NCI-H1417 treated with DMSO at 0.1 percent for 48 hours (cell line): ENCODE measurements at places on chromosomes 3 and 15.

DNA sequence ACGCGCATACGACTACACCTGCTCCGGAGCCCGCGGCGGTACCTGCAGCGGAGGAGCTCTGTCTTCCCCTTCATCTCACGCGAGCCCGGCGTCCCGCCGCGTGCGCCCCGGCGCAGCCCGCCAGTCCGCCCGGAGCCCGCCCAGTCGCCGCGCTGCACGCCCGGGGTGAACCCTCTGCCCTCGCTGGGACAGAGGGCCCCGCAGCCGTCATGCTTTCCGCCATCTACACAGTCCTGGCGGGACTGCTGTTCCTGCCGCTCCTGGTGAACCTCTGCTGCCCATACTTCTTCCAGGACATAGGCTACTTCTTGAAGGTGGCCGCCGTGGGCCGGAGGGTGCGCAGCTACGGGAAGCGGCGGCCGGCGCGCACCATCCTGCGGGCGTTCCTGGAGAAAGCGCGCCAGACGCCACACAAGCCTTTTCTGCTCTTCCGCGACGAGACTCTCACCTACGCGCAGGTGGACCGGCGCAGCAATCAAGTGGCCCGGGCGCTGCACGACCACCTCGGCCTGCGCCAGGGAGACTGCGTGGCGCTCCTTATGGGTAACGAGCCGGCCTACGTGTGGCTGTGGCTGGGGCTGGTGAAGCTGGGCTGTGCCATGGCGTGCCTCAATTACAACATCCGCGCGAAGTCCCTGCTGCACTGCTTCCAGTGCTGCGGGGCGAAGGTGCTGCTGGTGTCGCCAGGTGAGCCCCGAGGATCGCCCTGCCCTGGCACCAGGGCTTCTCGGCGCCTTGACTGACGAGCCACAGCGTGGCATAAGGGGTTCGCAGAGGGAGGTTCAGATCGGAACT, 420 bp downstream of the SLC27A2 start:
- no peak for DNase-seq

DNA sequence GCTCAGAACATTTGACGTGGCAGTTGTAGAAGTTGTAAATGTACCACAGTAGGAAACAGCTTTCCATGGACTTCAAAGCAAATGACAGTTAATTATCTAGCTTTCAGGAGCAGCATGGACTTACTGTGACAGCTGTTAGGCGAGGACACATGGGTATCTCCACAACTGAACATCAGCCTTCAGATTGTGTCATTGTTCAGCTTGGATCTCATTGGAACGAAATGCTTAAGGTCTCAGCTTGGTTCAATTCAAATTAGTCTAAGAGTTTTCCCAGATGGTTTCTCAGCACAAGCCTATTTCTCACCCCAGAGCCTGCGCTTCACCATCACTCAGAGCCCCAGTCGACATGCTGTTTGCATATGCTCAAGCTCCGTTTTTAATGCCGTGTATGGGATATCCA, 21.1 kb upstream of the GYG1 start:
- no peak for DNase-seq

- DNase-seq = no peak
Measured at GRCh38 chr15:101255615-101256241, 3.9 kb upstream of the CHSY1 start.

DNA sequence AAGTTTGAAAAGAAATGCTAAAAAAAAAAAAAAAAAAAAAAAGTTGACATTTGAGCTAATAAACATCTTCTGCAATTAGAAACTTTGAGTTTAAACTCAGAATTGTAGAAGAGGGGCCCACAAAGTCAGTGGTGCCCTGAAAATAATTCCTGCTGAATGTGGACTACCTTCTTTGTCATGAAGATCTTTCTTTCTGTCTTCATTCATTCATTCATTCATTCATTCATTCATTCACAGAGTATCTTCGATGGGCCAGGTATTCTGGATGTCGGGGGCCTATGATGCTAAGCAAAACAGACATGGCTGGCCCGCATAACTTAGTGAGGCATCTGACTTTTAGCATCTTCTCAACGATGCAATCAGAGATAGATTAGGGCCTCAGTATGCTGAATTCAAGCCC, 24.6 kb downstream of the ETV5 start:
- DNase-seq = no peak

GRCh38 chr3:195729476-195730251, 8.9 kb downstream of the MUC20 start:
- DNase-seq = no peak

DNA sequence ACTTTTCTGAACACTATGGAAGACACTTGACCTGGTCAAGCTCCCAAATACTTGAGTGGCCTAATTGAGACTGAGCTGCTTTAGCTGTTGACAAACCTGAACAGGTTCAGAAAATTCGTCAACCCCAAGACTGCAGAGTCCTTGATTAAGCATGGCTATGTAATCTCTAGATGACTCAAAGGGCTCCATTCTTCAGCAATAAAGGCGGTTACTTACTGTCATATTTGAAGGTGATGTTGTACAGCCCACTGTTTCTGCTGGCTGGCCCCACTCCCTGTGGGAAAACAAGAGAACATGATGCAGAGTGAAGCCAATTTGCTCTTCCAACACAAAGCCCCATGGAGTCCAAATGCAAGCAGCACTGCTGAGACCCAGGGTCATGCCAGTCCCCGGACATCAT, 45.1 kb downstream of the IL17RD start:
- DNase-seq = no peak

GRCh38 chr3:48997714-48998637, 7.9 kb downstream of the P4HTM start:
- no peak for DNase-seq

- DNase-seq = no peak
Measured at GRCh38 chr3:110758208-110758607, 313.4 kb upstream of the NECTIN3 start.

DNA sequence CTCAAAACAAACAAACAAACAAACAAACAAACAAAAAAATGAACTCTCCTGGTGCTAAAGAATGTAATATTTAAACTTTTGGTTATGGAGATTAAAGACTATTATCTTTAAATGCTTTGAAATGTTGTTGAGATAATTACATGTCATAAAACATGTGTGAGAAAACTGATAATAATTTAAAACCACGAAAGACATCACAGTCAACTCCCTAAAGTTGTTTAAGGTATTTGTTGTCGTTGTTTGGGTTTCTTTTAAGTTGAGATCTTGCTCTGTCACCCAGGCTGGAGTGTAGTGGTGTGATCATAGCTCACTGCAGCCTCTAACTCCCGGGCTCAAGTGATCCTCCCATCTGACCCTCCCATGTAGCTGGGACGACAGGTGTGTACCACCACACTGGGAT, 12.0 kb downstream of the EFCAB12 start:
- DNase-seq = no peak

- DNase-seq = no peak
Measured at GRCh38 chr3:48555231-48555948, 1.2 kb downstream of the PFKFB4 start.

DNA sequence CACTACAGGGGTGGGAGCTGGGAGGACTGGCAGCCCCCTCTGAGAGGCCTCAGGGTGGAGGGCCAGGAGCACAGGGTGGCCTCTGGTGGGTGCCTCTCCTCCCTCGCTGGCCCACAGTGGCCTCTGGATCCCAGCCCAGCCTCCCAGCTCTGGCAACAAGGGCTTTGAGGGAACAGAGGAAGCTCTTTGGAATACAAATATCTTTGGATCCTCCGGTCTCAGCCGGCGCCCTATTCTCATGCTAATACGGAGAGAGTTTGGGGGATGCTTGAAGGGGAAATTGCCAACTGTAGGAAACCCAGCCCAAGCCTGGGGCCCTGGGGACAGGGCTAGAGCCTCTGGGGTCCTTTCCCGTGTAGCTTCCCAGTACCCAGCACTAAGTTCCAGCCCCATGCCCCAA, 33.4 kb upstream of the INSYN1 start:
- DNase-seq = no peak

GRCh38 chr3:16313886-16314645, 49.1 kb downstream of the OXNAD1 start:
- DNase-seq = no peak

DNA sequence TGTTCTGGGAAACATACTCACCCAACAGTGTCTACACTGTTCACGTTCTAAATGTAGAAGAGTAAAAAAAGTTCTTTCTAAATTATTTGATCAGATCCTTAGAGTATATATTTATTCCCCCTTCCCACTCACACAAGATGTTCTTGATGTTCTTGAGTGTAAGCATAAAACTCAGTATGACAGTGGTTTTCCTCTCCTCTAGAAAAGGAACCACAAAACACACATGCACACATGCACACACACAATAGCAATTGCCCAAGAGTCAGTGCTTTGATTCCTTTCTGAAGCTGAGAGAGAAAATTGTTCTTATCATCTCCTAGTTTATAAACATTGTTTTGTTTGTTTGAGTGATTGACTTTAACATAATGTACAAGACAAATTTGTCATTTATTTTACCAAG, 123.2 kb upstream of the PHLDB2 start:
- no peak for DNase-seq

GRCh38 chr15:78938658-78939488, 6.0 kb downstream of the CTSH start:
- no peak for DNase-seq

- no peak for DNase-seq
Measured at GRCh38 chr3:132629928-132630327, 29.7 kb downstream of the ACAD11 start.

DNA sequence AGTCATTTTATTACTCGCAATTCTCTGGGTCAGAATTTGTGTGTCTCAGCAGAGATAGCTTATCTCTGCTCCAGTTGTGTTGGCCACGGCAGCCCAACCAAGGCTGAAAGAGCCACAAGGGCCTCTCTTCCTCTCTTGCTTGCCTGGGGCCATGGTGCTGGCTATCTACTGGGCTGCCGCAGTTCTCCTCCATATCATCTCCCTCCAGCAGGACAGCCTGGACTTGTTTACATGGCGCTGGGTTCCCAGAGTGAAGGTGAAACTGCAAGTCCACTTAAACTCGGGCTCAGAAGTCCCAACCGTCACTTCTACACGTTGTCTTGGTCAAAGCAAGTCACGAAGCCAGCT, 134.8 kb downstream of the UACA start:
- DNase-seq = no peak

DNA sequence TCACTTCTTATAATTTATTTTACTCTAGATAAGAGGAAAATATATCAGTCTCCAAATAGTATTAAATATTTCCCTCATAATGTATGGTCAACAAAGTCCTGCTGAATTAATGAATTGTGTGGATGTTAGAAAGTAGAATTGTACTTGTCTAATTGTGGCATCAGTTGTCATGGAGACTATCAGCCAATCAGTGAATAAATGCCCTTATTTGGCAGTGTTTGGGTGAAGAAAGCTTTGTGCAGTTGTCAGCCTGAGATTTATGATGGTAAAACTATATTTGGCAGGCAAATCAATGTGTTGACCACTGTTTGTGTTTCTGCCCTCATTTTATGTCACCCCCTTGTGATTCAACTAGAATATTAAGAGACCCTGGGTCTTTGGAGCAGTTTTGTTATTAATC, 293.6 kb upstream of the MDFIC2 start:
- no peak for DNase-seq

- no peak for DNase-seq
Measured at GRCh38 chr3:42019953-42020260, 58.0 kb upstream of the ULK4 start.

GRCh38 chr3:121624147-121624899, 31.1 kb downstream of the FBXO40 start:
- no peak for DNase-seq

- DNase-seq = no peak
Measured at GRCh38 chr3:5576277-5577011, 388.9 kb downstream of the EDEM1 start.
